Activated T-cell treated with anti-CD3 and anti-CD28 coated beads, Interleukin-2, amount 50 U/mL, for 48 hours (primary cell): ENCODE measurements at places on chromosomes 1 and 21.

DNA sequence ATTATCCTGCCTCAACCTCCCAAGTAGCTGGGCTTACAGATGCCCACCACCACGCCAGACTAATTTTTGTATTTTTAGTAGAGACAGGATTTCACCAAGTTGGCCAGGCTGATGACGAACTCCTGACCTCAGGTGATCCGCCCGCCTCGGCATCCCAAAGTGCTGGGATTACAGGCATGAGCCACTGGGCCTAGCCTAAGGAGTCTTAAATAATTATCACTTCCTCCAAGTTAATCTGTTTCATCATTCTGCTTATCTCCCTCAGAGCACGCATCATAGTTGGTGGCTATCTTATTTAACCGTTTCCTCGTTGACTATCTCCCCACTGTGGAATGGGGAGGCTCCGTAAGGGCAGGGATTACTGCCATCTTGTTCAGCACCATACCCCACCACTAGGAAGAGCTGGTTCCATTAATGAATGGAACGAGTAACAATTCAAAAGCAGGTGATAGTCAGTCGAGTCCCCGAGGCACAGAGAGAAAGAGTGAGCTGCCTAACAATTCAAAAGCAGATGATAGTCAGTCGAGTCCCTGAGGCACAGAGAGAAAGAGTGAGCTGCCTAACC, 52.7 kb downstream of the GLUL start:
- DNase-seq = no peak

DNA sequence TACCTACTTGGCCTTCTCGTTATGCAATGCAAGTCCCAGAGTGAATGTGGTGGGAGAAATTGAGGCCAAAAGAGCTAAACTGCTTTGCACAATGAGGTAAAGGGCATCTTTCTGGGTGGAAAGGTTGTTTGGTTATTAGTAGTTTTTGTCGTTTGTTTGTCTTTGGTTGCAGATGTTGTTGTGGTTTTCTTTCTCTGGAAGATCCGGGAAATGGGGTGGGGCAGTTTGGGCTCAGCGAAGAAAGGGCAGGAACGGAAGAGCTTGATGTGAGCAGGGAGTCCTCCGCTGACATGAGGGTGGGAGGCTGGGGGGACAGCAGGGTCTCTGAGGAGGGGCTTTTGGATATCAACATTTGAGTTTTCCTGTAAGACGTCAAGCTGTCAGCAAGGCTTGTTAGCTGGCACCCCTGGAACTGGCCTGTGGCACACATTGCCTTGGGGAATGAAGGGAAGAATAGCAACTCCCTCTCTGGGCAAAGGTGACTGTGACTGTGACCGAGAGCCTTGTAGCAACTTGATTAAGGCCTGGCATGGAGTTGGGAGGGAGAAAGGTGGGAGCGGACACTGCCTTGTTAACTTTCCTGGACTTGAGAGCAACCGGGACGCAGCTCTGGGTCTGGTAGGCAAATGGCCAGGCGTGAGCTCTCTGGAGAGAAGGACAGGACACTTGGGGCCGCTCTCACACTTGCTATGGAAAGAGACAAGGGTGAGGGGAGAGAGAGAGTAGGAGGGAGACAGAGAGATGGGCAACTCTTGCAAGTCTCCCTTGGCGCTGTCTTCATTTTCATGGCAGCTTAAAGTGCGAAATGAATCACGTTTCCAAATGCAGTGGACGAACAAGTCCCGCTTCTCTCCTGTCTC, 15.4 kb upstream of the OPRD1 start:
- no peak for DNase-seq

GRCh38 chr1:96409689-96410088, 311.9 kb upstream of the PTBP2 start:
- no peak for DNase-seq

DNA sequence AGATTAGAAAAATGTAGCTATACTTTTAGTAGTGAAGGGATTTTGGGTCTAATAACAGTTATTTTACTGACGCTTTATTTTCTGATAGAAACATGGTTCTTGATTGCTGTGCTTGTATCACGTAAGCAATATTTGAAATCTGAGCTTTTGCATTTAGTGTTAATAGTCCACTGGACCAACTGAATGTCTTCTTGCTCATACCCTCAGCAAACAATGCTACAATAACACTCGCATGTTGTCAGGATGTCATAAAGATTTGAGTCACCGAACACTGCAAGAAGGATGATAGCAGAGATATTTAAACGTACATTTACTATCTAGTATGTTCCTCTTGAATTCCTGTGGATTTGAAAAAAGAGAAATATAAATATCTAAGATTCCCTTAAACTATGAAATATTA, 7.5 kb downstream of the DYRK1A start:
- no peak for DNase-seq

GRCh38 chr1:87684194-87684593, 355.5 kb downstream of the LMO4 start:
- DNase-seq = no peak

GRCh38 chr1:200180821-200181220, 153.3 kb downstream of the NR5A2 start:
- DNase-seq = no peak

DNA sequence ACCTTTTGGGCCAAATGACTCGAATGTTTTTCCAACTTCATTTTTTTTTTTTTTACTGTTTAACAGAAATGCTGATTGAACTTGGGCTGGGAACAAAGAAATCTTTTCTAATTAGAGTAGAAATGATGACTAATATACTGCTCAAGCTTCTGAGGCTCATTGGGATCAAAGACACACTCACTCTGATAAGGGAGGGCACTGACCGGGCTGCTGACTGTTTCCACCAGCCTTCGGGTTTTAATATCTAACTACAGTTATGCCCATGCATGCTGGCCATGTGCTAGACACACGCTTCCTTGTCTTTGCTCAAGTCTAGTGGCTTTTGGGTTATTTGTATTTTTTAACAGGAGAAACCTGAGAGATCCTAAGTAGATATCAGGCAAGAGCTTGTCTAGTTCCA, 16.8 kb downstream of the ZBTB18 start:
- DNase-seq = no peak

- DNase-seq = no peak
These were observed 2.3 kb upstream of the SCYL3 start for GRCh38 chr1:169896013-169896412.

DNA sequence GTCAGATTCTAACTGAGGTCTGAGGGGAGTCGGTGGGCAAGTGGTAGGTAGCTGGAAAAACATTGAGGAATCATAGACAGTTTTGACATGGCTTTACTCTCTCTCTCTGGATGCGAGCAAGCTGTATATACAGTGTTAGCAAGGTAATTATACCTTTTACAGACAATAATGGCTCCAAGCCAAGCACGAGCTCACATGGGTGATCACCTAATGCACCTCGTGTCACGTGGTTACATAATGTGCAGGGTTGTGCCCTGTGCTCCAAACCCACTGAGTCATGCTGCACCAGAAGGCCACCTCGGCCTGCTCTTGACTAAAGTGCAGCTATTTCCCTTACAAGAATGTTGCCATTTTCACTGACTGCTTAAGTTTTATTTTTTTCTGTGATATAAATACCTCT, 7.6 kb upstream of the CLCA2 start:
- DNase-seq = no peak

DNA sequence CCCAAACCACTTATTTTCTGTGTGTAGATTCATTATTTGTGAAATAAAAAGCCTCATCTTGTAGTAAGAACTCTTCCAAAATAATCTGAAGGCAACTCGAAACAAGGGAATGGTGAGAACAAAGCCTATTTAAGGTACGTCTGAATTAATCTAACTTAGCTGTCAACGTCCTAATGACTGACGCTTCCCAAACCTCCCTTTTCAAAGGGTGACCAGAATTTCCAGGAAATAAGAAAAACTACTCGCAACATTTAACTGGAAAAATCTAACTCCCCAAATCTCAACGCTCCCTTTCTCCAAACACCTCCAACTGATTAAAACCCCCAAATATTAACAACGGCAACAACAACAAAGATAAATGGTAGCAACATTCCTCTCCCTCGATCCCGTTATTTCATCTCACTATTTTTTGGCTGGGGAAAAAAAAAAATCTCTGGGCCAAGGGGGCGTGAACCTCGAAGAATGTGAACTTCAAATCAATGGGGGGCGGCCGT, 693 bp downstream of the SRSF10 start:
- DNase-seq = no peak

GRCh38 chr1:235646463-235646862, 3.1 kb downstream of the GNG4 start:
- DNase-seq = no peak

GRCh38 chr1:31745096-31745945, 18.8 kb downstream of the ADGRB2 start:
- DNase-seq = peak; percentile 76

- no peak for DNase-seq
These were observed 37.7 kb upstream of the GPR37L1 start for GRCh38 chr1:202084791-202085681.

DNA sequence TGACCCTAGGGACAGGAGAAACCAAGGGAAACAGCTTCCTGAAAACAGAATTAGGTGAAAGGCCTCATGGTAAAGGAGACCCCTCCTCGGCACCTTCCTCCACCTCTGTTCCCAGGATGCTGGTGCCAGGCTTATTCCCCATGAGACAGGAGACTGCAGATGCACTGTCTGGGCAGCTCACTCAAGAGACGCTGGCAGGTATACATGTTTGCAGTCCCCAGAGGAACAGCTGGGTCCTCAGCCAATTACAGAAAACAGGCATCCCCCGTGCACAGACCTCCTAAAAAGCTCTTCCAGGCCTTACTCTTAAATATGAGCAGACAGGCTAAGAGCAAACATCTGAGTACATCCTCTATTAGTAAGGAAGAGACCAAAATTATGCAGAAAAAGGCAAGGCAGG, 6.5 kb downstream of the CCSAP start:
- DNase-seq = no peak

DNA sequence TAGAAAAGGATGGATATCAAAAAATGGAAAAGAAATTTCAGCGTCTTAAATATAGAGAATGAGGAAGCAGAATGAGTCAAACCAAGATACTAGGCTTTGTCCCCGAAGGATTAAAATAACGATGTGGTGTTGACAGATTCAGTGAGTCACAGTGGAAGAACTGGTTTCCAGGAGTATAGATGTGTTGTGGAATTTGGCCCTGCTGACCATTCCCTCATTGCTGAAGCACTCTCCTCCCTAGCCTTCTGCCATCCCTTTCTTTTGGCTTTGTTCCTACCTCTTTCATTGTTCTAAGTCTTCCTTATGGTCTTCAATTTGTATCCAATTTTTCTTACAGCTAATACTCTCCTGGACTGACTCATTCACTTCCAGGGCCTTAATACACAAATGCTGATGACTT, 23.1 kb upstream of the USP25 start:
- DNase-seq = no peak

GRCh38 chr1:50861772-50862171, 98.3 kb downstream of the FAF1 start:
- DNase-seq = no peak

DNA sequence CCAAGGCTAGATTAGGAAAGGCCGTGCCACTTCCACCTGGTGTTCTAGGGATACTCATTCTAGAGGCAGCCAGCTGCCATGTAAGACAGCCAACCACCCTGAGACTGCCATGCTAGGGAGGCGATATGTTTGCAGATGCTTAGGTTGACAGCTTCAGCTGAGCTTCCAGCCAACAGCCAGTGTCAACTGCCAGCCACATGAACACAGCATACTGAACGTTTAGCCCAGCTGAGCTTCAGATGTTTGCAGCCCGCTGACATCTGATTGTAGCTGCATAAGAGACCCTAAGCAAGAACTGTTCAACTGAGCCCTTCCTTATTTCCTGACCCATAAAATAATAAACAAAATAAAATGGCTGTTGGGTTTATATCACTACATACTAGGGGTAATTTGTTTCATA, 5.0 kb upstream of the KCNC4 start:
- no peak for DNase-seq

GRCh38 chr1:69455718-69456117, 112.0 kb upstream of the LRRC7 start:
- no peak for DNase-seq

DNA sequence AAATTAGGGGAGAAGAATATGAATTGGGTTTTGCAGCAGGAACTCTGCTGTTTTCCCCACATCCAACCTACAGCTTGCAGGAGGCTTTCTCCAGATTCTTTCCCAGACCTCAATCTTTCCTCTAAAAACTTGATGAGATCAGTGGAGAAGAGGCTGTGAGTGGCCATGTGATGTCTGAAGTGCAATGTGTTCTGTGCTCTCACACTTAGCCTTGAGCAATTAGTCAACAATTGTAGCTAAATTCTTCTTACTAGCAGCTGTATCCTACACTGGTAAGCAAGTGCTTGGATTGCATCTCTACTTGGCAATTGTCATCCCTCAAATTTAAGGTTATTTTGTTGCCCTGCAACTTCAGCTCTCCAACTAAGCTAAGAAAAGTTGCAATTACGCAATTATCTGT, 807.3 kb upstream of the RGS18 start:
- no peak for DNase-seq

GRCh38 chr1:45629035-45629434, 5.2 kb upstream of the CCDC17 start:
- DNase-seq = no peak

DNA sequence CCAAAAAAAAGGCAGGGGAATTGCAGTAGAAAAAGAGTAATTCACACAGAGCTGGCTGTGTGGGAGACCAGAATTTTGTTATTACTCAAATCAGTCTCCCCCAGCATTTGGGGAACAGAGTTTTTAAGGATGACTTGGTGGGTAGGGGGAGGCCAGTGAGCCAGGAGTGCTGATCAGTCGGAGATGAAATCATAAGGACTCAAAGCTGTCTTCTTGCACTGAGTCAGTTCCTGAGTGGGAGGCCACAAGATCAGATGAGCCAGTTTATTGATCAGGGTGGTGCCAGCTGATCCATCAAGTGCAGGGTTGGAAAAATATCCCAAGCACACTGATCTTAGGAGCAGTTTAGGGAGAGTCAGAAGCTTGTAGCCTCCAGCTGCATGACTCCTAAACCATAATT, 23.7 kb upstream of the EDARADD start:
- no peak for DNase-seq

DNA sequence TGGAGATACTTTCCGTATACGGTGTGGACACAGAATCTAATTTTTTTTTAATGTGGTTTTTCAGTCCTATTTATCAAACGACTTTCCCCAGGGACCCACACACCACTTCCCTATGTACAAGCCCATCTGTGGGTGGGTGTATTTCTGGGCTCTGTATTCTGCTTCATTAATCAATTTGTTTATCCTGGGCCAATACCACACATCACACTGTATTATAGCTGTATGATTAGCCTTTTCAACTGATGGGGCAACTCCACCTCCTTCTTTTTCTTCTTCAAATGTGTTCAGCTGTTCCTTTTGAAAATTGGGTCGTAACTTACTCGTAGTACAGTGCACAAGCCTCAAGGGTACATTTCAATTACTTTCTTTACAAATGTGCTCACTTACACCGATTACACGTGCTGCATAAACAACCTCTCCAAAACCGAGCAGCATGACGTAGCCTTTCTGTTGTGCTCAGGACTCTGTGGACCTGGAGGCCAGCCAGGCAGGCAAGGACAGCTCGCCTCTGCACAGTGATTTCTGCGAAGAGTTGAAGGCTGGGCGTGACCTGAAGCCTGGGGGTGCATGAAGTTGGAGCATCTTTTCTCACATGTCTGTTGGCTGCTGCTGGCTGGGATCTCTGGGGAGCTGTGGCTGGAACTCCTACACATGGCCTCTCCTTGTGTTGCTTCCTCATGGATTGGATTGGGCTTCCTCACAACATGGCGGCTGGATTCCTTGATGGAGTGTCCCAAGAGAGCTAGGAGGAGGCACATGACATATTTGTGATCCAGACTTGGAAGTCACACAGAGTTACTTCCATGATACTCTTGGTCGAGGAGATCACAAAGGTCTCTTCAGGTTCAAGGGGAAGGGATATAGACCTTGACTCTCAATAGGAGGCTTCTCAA, 126.5 kb downstream of the CRYAA start:
- no peak for DNase-seq

GRCh38 chr1:233909195-233909594, 4.7 kb downstream of the SLC35F3 start:
- DNase-seq = no peak
